ENCODE measurements at places on chromosomes 12 and 14.

DNA sequence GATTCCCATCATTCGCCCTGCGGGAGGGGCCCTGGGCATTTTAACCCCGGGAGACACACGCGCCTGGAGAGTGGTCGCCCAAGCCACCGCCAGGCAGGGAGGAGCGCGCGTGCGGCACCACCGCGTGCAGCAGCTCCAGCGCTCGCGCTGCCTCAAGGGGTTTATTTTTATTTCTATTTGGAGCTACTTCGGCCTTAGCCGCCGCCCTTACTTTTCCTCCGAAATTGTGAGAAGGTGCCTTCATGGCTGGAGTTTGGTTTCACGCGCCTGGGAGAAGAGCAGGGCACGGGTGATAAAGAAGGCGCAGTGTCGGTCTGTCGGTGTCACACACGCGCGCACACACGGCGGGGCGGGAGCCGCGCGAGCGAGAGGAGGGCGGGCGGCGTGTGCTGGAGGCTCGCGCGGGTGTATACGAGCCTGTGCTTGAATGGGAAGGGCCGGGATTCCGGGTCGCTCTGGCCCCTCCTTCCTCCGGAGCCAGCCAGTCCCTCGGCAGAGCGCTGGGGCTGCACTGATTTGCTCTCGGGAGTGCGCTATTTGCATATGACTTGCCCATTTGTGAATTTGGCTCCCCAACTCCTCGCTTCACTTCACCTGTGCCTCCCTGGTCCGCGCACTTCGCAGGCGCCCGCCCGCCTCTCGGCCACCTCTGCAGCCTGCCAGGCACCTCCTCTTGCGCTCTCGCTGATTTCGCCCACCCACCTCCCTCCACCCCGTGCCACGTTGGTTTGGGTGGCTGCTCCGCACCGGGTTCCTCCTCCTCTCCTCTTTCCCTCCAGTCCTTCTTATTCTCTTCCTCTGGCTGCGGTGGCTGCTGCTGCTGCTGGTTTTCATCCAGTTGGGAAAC, 932.3 kb downstream of the DIO2 start:
- DNase-seq: peak; percentile 74

- DNase-seq: no peak
Measured at GRCh38 chr12:119448611-119449131, 114.1 kb downstream of the CCDC60 start.

GRCh38 chr12:24256684-24257083, 307.2 kb upstream of the SOX5 start:
- no peak for DNase-seq

DNA sequence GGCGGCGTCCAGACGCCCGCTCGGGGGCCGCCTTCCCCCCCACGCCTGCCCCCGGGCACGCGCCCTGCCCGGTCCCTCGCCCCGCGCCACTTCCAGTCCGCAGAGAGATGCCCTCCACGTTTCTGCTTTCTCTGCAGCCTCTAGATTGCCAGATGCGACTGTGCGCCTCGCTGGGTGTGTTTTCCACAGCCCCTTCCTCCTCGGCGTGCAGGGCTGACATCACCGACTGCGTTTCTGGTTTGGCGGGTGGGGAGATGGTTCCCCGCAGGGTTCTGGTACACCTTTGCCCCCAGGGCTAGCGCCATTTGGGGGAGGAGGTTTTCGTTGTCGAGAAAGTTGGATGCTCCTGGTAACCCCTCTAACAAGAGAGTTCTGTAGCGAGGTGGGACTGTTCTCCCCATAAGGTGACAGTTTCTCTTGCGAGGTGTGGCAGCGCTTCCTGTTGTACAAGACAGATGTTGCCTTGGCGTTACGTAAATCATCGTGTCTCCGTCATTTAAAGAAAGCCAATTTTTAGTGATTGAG, 1.5 kb downstream of the CALM1 start:
- peak; percentile 41 for DNase-seq

DNA sequence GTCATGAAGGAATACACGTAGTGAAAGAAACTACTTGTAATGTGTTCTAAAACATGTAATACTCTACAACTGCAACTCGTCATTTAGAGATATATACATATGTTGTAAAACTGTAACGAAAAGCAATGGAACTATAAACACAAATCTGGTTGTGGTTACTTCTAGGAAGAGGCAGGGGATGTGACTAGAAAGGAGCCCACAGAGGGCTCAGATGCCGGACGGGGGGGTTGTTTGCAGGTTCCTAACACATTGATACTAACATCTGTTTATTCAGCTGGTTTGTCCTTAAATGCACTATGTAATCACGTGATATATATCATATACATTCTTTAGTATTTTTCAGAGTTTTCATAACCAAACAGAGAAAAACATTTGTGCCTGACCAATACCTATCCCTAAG, 16.1 kb upstream of the ANHX start:
- DNase-seq: no peak

DNA sequence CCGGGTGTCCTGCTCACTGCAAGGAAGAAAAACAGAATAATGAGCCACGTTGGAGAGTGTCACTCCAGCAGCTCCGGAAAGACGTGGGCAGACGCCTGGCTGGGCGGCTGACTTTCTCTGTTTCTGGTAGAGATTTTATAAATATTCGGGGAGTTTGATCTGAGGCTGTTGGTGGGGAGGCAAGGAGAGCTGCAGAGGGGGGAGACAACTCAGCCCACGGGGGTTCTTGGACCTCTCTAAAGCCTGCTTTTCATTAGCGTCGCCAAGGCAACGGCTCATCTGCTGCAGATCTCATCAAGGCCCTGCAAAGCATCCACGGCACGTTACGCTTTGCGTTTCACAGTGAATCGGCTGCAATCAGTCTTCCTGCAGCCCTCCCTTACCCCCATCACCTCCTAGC, 207.2 kb downstream of the ZFP36L1 start:
- DNase-seq: no peak

DNA sequence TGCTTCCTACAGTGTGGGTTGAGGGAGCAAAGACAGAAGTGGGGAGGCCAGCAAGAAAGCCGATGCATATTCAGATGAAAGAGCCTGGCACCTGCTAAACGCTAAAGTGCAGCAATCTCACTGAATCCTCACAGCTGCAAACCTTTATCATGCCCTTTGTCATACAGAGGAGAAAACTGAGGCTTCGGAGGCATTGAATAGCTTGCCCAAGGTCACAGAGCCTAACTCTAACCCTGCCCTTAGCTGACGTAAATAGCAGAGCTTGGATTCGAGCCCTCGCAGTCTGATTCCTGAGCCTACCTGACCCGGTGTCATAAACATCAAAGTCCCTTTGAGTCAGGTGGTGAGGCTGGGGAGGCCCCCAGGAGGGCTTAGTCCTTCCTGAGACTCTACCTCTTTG, 54.9 kb downstream of the CMKLR1 start:
- DNase-seq: no peak

- peak; percentile 73 for DNase-seq
Measured at GRCh38 chr14:103910262-103910935, 17.9 kb upstream of the TDRD9 start.

DNA sequence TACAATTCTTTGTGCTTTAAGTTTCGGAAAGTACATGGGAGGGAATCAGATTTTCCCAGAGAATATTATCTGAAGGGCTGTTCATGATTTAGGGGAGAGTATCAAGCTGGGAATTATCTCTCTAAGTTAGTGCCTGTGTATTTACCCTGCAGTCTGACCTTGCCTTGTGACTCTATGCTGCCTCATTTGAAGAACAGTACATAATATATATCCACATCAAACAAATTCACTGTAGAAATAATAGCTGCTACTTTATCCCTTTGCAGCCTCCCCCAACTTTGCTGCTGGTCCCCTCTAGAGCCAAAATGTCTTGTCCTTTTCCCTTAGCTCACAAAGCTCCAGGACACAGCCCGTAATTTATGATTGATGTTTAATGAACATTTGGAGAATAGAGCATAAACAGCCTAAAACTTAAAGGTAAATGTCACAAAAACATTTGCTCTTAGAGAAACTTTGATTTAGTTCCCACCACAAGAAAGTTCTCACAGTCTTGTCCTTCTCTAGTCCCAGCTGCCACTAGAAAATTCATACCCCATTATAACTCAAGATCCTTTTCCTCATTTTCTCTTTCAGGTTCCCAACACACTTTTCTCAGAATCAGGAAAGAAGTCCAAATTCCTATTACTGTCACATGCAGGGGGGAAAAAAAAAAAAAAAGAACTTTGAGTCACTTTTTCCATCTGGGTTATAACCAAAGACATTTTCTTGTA, 1009.6 kb downstream of the FLRT2 start:
- DNase-seq: no peak

DNA sequence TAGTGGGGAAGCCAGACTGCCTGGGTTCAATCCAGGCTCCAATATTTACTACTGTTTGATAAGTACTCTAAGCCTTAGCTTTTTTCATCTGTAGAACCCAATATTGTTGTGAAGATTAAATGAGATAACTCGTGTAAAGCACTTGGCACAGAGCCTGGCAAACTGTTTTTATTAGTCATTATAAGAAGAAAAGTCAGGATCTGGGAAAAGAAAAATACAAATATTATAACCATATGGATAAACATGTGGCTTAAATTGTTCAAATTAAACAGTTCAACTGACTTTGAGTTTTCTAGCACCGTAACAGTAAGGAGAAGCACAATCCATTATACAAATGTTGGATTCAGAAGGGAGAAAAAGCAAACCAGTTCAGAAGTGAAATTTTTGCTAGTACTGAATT, 22.0 kb upstream of the CDK17 start:
- peak; percentile 81 for DNase-seq

- DNase-seq: no peak
Measured at GRCh38 chr12:127400221-127400620, 866.7 kb upstream of the TMEM132C start.

DNA sequence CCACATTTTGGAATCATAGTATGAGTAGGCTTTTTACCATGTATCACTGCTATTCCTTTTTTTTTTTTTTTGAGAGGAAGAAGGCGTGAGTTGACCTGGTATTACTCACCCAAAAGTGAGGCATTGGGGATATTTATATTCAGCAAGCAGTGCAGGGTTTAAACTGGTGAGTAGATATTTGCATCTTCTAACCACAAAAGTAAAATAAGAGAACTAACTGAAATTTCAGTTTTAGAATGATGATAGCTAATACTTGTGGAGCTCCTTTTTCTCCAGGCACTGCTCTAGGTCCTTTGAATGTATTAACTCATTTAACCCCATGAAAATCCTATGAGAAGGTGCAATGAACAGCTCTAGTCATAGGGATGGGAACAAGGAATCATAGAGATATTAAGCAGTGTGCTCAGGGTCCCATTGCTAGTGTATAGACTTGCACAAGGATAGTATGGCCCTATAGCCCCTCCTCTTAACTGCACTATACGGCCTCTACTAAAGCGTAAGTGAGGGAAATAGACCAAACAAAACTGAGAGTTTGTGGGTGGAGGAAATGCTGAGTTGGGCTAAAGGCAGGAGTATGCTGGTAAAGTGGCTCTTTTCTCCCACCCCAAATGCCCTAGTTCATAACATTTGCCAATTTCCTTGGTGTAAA, 104.3 kb upstream of the MAX start:
- DNase-seq: peak; percentile 56

DNA sequence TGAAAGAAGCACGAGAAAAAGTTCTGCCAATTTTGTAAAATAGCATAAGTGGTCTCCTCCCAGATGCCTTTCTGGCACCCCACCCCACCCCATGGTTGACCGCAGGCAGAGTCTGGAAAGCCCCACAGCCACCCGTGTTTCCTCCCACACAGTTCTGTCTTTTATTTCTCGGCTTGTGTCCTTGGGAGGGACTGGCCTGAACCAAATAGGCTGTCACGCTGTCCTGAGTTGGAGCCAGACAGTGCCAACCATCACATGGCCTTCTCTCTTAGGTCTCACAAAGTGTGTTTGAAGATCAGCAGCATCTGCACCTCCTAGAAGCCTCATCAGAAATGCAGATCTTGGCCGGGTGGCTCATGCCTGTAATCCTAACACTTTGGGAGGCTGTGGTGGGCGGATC, 10.2 kb upstream of the LTA4H start:
- DNase-seq: no peak

- peak; percentile 42 for DNase-seq
Measured at GRCh38 chr12:123973552-123974341, 732 bp downstream of the ZNF664 start.

GRCh38 chr12:104930388-104931326, 27.4 kb downstream of the SLC41A2 start:
- no peak for DNase-seq

GRCh38 chr14:94113073-94113472, 2.5 kb downstream of the IFI27 start:
- DNase-seq: no peak

GRCh38 chr12:15563663-15564062, 225.5 kb downstream of the EPS8 start:
- peak; percentile 34 for DNase-seq

GRCh38 chr14:94382716-94383596, 5.4 kb downstream of the SERPINA1 start:
- no peak for DNase-seq

DNA sequence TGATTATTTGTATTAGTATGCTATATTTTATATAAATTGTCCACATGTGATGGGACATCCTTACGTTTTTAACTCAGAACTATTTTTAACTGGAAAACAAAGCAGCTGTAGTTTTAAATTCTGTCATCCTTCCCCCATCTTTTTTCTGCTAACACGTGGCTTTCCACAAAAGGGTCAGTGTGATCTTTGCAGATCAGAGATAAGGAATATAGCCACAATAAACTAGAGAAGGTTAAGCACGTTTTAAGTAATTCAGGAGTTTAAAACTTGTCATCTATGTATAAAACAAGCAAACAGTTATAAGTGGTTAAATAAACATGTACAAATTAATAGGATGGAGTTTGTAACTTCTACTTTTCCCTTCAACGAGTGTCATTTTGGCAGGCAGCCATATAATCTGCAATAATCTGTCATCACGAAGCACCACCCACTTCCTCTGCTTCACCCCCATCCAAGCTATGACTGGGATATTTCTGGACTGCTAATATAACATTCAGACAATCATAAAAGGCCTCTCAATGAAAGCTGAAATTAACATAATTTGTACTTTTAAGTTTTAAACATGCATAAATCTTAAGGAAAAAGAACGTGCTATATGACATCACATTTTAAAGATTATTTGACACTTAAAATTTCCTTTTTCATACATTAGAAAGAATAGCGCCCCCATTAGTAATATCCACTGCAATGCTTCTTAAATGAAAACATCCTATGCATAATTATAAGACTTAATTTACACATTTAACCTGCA, 15.3 kb downstream of the TAOK3 start:
- peak; percentile 92 for DNase-seq

- DNase-seq: no peak
Measured at GRCh38 chr12:117003883-117004404, 93.2 kb downstream of the FBXW8 start.

- no peak for DNase-seq
Measured at GRCh38 chr12:12088761-12089160, 18.0 kb downstream of the BCL2L14 start.

- DNase-seq: no peak
Measured at GRCh38 chr14:96486705-96487104, 15.5 kb upstream of the PAPOLA start.

DNA sequence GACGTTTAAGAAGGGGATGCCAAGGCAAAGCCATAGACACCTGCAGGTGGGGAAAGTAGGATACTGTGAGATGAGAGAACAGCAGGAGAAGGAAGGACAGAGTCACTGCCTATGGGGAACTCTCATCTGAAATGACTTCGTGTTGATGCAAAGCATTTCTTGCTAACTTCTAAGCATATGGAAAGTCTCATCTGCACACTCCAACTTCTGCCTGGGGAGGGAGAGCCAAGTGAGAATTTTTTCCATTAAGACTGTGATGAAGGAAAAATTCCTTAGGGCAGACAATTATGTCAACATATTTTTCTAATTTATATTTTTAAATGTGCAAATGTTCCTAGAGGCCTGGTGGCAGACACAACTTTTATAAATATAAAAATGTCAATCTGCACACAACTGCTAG, 115.3 kb downstream of the IPO8 start:
- no peak for DNase-seq

GRCh38 chr14:71319666-71320065, 412.4 kb downstream of the PCNX1 start:
- DNase-seq: peak; percentile 25

- no peak for DNase-seq
Measured at GRCh38 chr12:107903341-107904061, 129.0 kb downstream of the ASCL4 start.

All from lung microvascular endothelial cell (primary cell).